ENCODE measurements at places on chromosomes 1 and 21.

GRCh38 chr1:170993151-170993550, 57.8 kb downstream of the MROH9 start:
- DNase-seq: no peak

DNA sequence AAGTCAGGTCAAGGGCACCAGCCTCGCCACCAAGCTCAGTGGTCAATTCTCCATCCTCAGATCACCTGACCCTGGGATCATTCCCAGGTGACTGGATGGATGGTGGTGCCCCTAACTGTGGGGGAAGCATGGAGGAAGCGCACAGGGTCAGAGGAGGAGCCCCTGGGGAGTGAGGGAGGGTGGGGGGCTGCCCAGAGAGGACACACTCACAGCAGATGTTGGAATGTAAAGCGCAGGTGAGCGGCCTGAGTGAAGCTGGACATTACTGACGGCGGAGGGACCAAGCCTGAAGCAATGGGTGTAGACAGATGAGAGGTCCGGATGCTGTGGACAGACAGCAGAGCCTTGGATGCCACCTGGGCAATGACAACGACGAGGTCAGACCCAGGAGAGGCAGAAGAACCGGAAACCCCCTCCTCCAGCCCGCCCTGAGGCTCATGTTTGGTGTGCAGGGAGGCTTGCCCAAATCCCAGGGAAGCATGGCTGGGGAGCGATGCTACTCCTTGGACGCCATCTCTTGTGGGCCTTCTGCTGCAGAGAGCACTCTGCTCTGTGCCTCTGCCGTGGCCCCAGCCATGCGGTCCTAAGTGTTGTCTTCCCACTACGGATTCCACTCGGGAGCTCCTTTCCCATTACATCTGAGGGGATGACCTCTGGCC, 5.7 kb upstream of the CPLANE2 start:
- DNase-seq: no peak

DNA sequence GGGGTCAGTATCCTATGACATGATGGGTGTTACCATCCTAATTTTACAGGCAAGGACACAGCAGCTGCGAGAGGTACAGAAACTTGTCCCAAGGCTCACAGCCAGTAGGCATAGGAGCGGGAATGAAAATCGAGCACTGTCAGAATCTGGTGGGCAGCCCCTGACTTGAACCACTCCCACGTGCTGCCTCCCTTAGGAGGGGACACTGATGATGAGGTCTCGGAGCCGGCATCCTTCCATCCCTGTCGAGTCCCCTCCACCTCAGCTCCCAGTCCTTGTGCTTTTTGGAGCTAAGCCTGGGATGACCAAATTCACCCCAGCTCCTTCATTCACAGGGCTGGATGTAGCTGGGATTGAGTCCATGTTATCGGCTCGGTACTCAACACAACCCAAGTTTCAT, 49.0 kb downstream of the B3GALT5 start:
- DNase-seq: no peak

GRCh38 chr1:2091611-2092604, 41.7 kb downstream of the PRKCZ start:
- DNase-seq: peak; percentile 66

GRCh38 chr1:16398371-16398953, 31.4 kb downstream of the SZRD1 start:
- DNase-seq: no peak

DNA sequence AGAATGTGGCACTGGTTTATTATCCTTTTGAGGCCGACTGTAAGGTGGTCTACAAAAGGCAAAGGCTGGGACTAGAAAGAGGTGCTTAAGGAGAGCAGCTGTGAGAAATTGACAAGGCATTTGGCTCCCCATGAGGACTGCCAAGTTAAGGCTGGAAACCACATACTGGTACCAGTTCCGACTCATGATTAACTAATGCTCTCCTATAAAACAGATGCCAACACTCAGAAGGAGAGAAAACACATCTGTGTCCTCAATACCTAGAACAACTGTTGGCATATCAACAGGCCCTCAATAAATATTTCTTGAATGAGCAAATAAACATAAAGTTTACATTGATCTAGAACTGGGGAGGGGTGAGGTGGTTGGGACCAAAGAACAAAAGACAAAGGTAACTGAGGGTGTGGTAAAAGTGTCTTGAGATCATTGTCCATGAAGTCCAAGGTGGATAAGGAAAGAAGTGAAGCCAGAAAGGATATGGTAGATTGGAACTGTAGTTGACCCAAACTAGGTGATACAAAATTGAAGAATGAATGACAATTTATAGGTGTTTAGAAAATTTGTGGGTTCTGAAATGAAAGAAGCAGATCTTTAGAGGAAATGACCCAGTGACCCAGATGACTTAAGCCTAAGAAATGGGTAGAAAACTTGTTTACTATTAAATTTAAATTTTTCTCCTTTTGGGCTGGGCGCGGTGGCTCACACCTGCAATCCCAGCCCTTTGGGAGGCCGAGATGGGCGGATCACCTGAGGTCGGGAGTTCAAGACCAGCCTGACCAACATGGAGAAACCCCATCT, 16.9 kb upstream of the MCL1 start:
- DNase-seq: no peak

DNA sequence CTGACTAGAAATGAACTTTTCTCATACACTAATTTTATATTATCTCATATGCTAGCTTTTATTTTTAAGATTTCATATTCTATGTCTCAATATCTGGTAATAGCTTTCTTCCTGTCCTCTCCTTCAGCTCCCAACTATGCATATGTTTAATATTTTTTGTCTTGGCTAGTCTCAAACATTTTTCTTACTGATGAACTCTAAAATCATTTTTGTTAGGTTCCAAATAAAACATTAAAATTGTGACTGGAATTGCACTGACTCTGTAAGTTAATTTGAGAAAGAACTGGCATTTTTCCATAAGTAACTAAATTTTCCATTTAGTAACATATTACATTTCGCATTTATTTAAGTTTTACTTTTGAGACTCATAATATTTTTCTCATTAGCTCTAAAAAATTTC, 368.5 kb upstream of the DPYD start:
- no peak for DNase-seq

- no peak for DNase-seq
Measured at GRCh38 chr1:17789926-17790325, 34.8 kb downstream of the ACTL8 start.

- no peak for DNase-seq
Measured at GRCh38 chr1:4108758-4109627, 208.9 kb upstream of the C1orf174 start.

GRCh38 chr1:236480758-236481436, 42.9 kb upstream of the LGALS8 start:
- no peak for DNase-seq

GRCh38 chr1:67209521-67209920, 43.3 kb downstream of the IL23R start:
- no peak for DNase-seq

DNA sequence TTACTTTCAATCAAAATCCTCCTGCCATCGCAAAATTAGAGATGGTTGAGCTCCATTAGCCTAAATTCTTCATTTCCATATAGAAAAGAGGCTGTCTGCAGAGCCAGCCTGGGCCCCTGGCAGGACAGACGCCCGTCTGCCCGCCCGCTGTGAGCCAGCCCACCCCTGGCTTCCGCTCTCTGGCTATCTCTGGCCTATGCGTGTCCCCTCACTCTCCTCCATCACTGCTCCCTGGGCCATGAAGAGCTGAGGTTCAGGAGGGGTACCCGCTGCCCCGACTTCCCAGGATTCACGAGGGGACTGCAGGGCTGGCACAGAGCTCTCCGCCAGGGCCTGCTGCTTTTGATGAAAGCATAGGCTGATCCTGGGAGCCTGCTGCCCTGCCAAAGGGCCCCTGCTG, 117.6 kb downstream of the CASZ1 start:
- no peak for DNase-seq

GRCh38 chr1:2177541-2177940, 17.0 kb downstream of the FAAP20 start:
- no peak for DNase-seq

DNA sequence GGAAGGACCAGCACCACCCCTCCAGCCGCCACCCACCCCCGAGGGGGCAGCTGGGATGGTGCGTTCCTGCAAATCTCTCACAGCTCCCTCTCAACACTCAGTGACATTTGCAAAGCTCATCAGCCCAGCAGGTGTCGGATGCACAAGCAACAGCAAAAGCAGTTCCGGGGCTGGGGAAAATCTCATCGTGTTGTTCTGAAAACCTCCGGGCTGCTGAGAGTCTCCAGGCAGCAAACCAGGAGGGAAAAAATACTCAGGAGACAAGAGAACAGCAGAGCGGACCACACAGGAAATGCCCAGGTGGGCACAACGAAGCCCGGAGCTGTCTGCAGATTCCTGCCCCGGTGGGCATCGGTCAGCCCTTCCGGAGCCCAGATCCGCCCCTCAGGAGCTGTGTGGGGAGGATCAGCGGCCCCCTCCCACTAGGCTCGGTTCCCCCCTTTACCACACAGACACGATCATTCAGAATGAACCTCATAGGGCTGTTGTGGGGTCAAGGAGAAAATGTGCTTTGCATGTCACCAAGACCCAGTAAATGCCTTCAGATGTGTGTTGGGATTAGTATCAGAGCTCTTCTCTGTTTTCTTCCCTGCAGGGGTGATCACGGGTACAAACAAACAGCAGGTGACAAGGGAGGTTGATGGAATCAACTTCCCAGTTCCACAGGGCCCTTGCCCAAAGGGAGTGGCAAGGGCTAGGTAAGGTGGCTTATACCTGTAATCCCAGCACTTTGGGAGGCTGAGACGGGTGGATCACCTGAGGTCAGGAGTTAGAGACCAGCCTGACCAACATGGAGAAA, 127.0 kb upstream of the TIAM1 start:
- DNase-seq: peak; percentile 79

GRCh38 chr1:230308039-230308438, 118.1 kb downstream of the PGBD5 start:
- DNase-seq: no peak

GRCh38 chr1:29826646-29827045, 590.3 kb downstream of the PTPRU start:
- no peak for DNase-seq

DNA sequence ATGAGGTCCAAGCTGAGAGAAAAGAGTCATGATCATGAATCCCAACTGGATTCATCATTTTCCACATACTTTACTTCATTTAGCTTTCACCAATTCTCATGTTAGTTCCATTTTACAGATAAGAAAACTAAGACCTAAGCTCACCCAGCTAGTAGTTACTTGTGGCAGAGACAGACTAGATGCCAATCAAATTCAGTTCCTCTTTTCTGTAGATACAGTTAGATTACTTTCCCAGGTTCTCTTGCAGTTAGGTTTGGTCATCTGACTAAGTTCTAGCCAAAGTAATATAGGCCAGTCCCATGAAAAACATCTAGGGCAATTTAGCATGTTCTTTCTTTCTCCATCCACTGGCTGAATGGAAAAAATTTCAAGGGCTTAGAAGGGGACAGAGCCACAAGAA, 8.9 kb upstream of the KCND3 start:
- DNase-seq: no peak

- no peak for DNase-seq
Measured at GRCh38 chr1:121483234-121483633, 298.5 kb downstream of the SRGAP2C start.

GRCh38 chr1:84972377-84972987, 24.4 kb downstream of the MCOLN2 start:
- no peak for DNase-seq

- DNase-seq: no peak
Measured at GRCh38 chr1:151641229-151641628, 29.4 kb downstream of the SNX27 start.

- DNase-seq: no peak
Measured at GRCh38 chr1:174975764-174976163, 24.0 kb upstream of the CACYBP start.

DNA sequence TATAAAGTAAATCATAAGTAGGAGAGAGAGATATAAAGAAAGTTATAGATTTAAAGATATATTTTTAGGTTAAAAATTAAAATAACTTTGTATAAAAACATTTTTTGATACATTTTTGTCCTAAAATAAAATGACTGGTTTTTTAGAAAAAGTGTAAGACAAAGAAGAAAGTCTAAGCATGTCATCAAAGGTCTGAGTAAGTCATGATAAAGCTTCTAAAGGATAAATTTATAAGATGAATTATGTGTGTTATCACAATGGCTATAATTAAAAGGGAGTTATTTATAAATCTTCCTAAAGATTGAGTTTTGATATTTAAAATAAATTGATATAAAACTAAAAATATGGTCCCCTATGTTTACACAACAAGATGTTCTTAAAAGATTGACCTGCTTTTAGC, 370.9 kb downstream of the PTPRU start:
- DNase-seq: no peak

DNA sequence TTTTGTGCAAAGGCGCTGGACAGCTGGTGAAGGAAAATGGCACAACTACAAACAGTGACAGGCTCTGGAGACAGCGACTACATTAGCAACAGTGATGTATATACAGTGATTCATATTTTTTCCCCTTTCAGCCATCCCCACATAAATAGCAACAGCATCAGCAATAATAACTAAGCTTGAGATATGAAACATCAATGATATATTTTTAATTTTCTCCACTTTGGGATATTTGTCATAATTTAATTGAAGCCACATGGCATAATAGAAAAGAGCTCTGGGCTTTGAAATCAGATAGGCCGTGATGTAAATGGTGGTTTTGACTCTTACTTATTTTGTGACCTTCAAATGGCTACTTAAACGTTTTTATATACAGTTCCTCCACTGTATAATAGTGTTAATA, 764.3 kb upstream of the PRMT6 start:
- no peak for DNase-seq

DNA sequence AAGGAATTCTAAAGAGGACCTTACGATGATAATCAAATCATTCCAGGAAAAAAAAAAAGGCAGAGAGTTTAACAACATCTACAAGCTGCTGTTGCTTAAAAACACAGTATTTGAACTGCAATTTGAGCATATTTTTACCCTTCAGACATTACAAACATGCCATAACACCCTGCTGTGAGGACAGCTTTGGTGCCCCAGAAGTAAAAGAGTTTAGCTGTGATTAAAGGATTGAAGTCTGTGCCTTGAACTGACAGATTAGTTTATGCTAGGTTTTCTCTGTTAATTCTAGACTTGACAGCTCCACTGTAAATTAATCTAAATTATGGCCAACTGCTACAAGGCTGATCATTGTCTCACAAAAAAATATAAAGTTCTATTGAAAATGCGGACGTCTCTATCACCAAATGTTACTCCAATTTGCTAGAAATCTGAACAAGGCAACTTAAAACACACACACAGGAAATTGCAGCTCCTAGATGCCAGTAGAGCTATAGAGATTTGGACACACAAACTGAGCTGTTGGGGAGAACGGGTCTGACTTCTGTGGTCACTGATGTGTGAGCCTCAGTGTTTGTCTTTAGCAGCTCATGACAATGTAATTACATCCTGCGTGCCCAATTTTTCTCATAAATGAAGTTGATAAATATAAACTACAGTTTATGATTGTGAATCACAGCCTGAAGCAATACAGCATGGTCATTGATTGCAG, 217.9 kb downstream of the NTNG1 start:
- DNase-seq: no peak

GRCh38 chr1:87588495-87588894, 259.8 kb downstream of the LMO4 start:
- DNase-seq: no peak

DNA sequence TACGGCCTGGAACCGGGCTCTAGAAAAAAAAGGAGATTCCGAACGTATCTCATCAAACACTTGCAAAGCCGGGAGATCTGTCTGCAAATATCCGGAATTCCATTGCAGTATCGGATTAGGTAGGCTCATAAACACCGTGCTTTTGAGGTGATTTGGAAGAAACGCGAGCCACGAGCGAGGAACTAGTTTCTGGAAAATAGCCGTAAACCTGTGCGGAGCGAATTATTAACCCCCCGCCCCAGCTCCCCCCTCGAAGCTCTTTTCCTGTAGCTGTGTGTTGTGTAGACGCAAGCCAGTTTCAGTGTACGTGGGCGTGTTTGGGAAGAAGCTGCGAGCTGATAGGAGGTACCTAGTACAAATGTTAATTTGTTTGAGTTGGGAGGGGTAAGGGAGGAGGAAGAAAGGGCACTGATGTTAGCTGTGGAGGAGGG, 1.1 kb downstream of the RALGPS2 start:
- peak; percentile 75 for DNase-seq

Data from posterior cingulate gyrus (tissue), 11 donors.